GM12878 (cell line): ENCODE measurements at places on chromosomes 2 and 18. TPM values are rescaled to one million over a fixed set of nuclear protein-coding genes. Genes with fewer than 3 reads are reported as not detected.

MYO1B gene
- polyA plus RNA-seq: 1.8 and 2.0 TPM in 2 replicates

HOXD12 gene
- polyA plus RNA-seq: not detected in 2 replicates

TSGA10 gene
- 8.1 and 15.1 TPM in 2 replicates for polyA plus RNA-seq

FIGN gene
- polyA plus RNA-seq: 0.01 TPM in 2 replicates

L3MBTL4 gene
- 2.1 and 3.5 TPM in 2 replicates for polyA plus RNA-seq

MAB21L4 gene
- polyA plus RNA-seq: not detected in 2 replicates

ARMC9 gene
- 21.4 and 25.0 TPM in 2 replicates for polyA plus RNA-seq

SAP130 gene
- 15.8 and 18.8 TPM in 2 replicates for polyA plus RNA-seq
